NCI-H1436 treated with DMSO at 0.1 percent for 48 hours (cell line): ENCODE measurements at places on chromosomes 13 and 19.

GRCh38 chr19:38133319-38133718, 90.7 kb downstream of the DPF1 start:
- DNase-seq: no peak

DNA sequence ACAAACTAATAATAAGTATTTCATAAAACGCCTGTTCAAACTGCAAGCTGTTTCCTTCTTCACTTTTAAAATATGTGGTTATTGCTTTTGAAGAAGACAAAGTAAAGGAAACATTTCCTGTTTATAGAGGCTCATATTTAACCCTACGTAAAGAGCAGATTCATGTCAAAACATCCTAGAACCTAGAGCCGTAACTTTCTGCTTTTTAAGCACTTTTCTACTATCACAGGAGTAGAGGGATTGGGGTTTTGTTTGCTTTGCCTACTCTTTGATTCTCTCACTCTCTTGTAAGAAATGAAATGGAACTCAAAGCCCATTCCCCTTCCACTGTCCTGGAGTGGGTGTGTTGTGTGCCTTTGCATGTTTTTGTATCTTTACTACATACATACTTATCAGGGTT, 54.0 kb upstream of the GPR183 start:
- no peak for DNase-seq

GRCh38 chr13:30026909-30027308, 176.5 kb upstream of the UBL3 start:
- no peak for DNase-seq

GRCh38 chr13:108005231-108005630, 210.1 kb downstream of the LIG4 start:
- DNase-seq: no peak

- no peak for DNase-seq
These were observed 13.6 kb downstream of the SPC24 start for GRCh38 chr19:11141937-11142527.

GRCh38 chr13:33448889-33449288, 163.3 kb upstream of the STARD13 start:
- DNase-seq: no peak

- DNase-seq: no peak
These were observed 6.6 kb upstream of the NPAS1 start for GRCh38 chr19:47013041-47013517.

GRCh38 chr19:56837004-56837403, 3.5 kb downstream of the PEG3 start:
- DNase-seq: no peak

DNA sequence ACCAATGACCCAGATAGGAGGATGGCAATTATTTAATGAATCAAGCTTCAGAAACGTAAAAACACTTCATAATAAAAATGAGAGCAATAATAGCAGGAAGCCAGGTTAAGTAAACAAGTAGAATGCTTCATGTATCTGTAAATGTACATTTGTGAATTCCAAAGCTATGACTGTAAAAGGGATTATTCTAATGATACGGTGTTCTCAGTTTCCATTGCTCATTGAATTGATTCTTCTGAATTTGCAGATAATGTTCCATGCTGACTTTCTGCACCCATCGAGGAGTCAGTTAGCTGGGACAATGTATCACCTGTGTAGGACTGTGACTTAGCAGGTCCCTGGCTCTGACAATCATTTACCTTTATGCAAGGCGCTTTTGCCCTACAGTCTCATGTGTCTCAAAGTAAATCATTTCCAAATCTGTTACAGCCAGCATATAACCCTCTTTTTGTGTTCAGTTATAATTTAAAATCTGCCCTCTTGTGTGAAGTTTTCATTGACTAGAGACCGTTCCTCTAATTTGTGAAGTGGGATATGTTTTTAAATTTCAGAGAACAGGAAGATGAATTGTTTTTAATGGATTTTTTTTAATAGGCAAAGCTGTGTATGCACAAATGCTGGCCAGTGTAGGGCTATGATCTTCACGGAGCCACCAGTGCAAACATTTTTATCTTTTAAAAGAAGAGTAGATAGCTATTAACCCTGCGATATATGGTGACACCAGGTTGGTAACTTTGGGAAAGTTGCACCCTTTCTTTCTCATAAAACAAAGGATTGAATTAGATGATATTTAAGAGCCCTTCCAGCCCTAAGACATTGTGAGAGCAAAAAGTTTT, 267.1 kb downstream of the KLF5 start:
- DNase-seq: no peak

- DNase-seq: no peak
These were observed 285 bp downstream of the TMEM143 start for GRCh38 chr19:48363500-48363809.

DNA sequence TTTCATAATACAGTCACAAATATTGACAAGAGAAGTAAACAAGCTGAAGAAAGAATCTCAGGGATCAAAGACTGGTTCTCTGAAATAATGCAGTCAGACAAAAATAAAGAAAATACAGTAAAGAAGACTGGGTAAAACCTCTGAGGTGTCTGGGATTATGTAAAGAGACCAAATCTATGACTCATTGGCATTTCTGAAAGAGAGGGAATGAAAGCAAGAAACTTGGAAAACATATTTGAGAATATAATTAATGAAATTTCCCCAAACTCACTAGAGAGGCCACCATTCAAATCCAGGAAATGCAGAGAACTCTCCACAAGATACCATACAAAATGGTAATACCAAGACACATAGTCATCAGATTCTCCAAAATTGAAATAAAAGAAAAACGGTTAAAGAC, 53.0 kb upstream of the GPC6 start:
- DNase-seq: no peak

- no peak for DNase-seq
These were observed 28.5 kb upstream of the NPAS1 start for GRCh38 chr19:46990991-46991676.

DNA sequence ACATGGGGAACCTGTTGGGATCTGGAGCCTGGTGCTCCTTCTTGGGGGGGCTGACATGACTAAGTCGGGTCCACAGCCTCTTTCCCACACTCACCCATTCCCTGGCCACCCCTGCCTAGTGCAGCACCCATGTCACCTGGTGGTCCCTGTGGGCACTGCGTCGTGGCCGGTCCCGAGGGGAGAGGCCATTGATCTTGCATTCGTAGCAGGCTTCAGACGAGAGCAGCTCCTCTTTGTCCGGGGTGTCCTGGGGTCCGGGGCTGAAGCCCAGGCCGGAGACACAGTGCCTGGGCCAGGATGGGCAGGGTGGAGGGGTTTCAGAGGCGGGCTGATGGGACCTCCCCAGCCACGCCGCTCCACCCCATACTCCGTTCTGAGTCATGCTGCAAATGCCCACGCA, 19.4 kb downstream of the CCL25 start:
- no peak for DNase-seq

- DNase-seq: no peak
These were observed 1158.0 kb upstream of the SPRY2 start for GRCh38 chr13:81498969-81499368.

DNA sequence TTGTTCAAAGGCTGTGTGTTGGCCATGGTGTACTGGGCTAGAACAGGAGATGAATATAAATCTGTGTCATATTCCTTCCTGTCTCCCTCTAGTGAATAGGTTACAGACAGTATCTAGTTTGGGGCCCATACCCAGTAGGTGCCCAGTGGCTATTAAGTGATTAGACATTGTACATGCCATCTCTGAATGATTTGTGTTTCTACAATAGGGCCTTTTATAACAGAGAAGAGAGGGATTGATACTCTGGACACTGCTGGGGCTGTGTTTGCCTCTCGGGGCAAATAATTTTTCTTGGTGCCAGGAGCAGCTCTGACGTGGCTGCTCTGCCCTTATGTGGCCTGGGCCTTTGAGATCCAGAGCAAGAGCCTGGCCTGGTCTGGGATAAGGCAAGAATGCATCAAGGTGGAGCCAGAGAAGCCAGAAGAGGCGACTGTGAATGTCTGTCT, 403.1 kb downstream of the SPRY2 start:
- DNase-seq: no peak

GRCh38 chr13:73089213-73089612, 30.4 kb downstream of the KLF5 start:
- DNase-seq: no peak

- DNase-seq: no peak
These were observed 278 bp upstream of the ZNF274 start for GRCh38 chr19:58182577-58182988.

DNA sequence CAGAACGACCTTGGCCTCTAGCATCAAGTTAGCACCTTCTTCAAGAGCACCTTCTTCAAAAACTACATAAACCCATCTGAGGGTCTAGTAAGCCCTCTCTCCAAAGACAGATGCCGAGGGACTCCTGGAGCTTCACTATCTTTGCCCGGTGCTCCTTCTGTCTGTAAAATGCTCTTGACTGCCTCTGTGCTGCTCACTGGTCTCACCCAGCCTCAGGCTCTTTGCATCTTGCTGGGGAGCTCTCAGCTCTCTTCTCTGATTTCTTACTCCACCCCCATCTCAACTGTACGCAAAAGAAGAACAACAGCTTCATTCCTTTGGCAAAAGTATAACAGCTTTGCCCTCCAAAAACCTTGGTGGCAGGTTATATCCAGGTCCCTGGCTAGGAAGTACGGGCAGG, 404.2 kb downstream of the KLF12 start:
- no peak for DNase-seq

GRCh38 chr13:21949818-21950429, 279.1 kb downstream of the FGF9 start:
- DNase-seq: no peak

GRCh38 chr13:97460004-97460775, 26.2 kb downstream of the RAP2A start:
- DNase-seq: no peak

- DNase-seq: no peak
These were observed at the start of gene ZNF296 for GRCh38 chr19:45076029-45076850. Gene ZNF296, minus strand, starts transcription at chr19:45076478. Its CDS starts 105 bp downstream, at chr19:45076373.

GRCh38 chr13:113364311-113364889, 470 bp upstream of the GRTP1 start:
- DNase-seq: no peak

GRCh38 chr19:41606215-41606837, 20.5 kb downstream of the CEACAM4 start:
- DNase-seq: no peak

DNA sequence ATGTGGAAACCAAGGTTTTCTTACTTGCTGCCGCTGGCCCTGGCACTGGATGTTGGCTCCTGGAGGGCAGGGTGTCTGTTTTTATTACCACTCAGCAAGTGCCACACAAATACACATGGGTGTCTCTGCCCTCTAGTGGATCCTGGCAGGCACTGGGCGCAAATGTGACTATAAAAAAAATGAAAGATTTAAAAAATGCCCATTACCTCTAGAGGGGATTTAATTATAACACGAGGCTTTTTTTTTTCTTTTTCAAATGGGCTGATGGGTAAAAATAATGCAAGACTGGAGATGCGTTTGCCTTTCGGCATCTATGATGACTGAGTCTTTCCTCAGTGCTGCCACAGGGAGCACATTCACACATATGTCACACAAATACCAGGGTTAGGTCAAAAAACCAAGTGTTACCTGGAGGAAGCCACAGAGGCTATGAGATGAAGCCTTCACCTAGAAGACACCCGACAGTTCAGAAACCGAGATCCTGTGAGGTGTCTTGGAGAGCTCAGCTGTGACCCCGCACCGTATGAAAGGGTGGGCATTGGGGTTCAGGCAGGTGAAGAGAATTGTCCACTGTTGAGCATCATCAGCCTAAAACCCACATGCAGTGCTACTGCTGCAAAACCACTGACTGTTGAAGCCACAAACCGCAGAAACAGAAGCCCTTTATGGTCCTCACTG, 25.7 kb downstream of the CHAMP1 start:
- no peak for DNase-seq

- no peak for DNase-seq
These were observed 157.8 kb downstream of the NALCN start for GRCh38 chr13:101258509-101258908.
